ENCODE measurements at places on chromosomes 12 and 14.

DNA sequence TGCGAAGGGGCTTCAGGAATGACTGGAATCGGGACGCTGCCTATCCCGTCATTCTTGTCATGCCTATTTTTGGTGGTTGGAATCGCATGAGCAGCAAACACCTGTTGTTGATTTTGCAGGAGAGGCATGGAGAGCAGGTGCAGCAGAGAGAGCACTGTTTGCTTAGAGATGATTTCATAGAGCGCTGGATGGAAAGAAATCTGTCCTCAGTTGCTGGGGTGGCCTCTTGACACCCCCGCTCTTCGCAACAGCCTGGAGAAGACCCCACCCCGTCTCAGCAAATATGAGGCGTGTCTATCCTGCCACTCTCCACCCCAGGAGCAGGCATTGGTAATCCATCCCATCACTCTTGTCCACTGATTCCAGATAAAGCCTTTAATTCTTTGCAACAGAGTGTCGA is 19.3 kb upstream of the NCOR2 start:
- no peak for DNase-seq

DNA sequence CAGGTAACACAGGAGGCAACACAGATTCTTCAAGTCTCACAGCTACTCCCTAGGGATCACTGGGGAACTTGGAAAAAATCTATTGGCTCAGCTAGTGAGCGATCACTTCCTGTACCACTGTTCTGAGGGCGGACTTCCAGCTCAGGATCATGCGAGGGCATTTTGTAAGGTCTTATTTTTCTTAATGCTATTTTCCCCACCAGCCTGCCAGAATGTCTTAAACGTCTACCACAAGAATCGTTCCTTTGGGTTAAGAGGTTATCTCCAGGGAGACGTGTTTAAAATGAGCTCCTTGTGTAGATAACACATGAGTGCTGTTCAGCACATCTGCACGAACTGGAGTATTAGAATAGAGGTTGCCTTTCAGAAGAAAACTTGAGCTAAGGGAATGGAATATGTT is 162.6 kb downstream of the ETNK1 start:
- no peak for DNase-seq

DNA sequence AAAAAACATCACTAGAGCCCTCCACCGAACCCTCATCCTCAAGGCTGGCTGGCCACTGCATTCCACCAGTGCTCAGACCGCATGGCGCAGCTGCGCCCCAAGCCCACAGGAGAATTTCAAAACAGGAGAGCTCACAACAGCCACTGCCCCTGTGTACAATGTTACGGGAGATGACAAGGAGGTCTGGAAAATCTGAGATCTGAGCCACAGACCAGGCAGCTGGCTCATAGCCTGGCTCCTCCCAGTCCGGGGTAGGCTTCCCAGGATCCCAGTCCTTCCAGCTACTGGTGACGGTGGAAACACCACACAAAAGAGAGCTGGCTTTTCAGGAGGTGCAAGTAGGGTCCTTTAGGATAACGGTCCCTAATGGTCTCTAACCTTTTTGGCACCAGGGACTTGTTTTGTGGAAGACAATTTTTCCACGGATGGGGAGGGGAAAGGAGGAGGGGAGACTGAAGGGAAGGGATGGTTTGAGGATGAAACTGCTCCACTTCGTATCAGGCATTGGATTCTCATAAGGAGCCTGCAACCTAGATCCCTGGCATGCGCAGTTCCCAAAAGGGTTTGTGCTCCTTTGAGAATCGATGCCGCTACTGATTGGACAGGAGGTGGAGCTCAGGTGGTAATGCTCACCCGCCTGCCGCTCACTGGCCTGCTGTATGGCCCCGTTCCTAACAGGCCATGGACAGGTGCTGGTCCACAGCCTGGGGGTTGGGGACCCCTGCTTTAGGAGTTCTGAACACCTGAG is 23.0 kb upstream of the NRDE2 start:
- no peak for DNase-seq

- no peak for DNase-seq
Measured at GRCh38 chr12:113658006-113658655, 186.5 kb upstream of the LHX5 start.

DNA sequence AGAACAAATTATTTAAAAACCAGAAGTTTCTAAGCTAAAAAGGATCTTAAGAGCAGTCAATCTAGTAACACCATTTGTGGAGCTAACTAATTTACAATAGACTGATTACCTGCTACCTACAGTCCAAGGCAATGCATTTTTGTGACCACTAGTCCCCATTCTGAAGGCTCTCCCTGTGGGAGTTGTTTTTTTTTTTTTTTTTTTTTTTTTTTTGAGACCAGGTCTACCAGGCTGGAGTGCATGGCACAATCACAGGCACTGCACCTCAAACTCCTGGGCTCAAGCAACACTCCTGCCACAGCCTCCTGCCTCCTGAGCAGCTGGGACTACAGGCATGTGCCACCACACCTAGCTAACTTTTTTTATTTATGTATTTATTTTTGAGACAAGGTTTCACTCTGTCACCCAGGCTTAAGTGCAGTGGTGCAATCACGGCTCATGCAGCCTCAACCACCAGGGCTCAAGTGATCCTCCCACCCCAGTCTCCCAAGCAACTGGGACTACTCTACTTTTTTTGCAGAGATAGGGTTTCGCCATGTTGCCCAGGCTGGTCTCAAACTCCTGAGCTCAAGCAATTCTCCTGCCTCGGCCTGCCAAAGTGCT is 3.9 kb downstream of the GNPTAB start:
- no peak for DNase-seq

- DNase-seq = no peak
Measured at GRCh38 chr14:43789458-43789857, 717.6 kb downstream of the FSCB start.

- no peak for DNase-seq
Measured at GRCh38 chr12:2686280-2686646, 108.5 kb upstream of the FKBP4 start.

- no peak for DNase-seq
Measured at GRCh38 chr12:97456571-97457188, 5.9 kb upstream of the RMST start.

- DNase-seq = no peak
Measured at GRCh38 chr12:64681200-64682052, 71.1 kb downstream of the RASSF3 start.

DNA sequence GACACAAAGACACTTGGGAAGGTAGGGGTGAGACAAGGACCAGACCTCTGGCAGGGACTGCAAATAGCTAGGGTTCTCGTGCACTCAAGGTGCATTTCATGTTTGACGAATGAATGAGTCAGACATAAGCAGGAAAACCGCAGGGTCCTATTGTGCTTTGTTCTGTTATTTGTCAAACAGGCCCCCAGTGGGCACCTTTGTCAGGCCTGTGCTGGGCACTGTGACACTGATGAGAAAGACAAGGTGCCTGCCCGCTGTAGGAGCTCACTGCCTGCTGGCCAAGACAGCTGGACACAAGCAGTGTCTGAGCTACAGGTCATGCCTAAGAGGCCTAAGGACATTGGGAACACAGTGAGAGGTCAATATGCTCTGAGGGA is 2.3 kb downstream of the OTUB2 start:
- peak; percentile 32 for DNase-seq

GRCh38 chr12:30661210-30661609 is 34.5 kb downstream of the IPO8 start:
- no peak for DNase-seq

DNA sequence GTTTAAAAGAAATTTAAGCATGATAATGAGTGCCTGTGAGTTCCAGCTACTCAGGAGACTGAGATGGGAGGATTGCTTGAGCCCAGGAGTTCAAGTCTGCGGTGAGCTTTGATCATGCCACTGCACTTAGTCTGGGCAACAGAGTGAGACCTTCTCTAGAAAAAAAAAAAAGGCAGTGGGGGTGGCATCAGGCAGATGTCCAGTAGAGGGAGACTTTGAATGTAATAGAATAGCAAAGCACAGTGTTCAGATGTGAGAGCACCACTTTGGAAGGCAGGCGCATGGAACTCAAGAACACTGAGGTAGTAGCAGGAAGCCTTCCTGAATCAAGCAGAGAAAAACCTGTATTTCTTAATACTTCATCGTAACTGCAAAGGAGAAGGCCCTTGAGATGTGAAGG is 394.5 kb upstream of the GARIN6 start:
- no peak for DNase-seq

- DNase-seq = no peak
Measured at GRCh38 chr12:132390287-132391076, 61.1 kb upstream of the GALNT9 start.

- no peak for DNase-seq
Measured at GRCh38 chr12:90449611-90450010, 505.4 kb downstream of the CCER1 start.

DNA sequence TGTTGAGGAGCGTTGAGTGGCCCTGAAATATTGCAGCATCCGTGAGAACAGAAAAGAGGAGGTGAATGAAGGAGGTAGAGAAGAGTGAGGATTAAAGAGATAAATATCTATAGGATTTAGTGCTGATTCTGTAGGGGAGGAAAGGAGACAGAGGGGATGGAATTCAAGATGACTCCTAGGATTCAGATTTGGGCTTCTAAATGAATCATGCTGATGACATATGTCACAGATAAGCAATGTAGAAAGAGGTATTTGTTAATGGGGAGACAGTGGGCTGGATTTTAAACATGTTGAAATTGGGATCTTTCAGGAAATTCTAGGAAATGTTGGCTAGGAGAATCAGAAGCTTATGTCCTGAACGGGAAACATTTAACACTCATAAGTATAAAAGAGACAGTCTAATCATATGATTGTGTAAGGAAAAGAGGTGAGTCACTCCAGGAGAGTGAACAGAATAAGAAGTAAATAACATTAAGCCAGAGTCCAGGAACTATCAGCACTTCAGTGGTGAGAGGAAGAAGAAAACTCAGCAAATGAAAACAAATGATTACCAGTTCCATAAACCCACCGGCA is 58.1 kb upstream of the DIO2 start:
- no peak for DNase-seq

GRCh38 chr12:38268612-38269011 is 48.0 kb upstream of the ALG10B start:
- no peak for DNase-seq
